ENCODE measurements at places on chromosomes 11 and 22. TPM values are rescaled to one million over a fixed set of nuclear protein-coding genes. Genes with fewer than 3 reads are reported as not detected.

GRCh38 chr11:65945941-65946558, 770 bp downstream of the TSGA10IP start:
- no peak for DNase-seq

DNA sequence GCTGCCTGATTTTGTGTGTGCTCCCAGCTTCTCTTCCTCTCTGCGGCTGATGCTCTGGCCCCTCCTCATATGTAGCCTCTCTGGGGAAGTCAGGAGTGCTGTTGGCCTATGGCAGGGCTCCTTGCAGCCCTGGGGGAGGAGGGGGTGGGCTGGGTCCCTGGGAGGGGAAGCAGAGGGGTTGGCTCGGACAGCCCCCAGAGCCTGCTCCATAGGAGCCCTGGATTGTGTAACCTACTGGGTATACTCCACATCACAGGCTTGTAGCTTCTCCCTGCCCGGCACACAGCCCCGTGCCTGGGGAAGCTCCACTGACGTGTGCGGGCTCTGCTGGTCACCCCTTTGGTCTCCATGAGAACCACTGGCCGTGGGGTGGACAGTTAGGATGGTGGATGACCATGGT, 113.8 kb downstream of the ST3GAL4 start:
- DNase-seq: no peak

The NAV2 gene
- total RNA-seq: 3.2 TPM

GRCh38 chr11:69055598-69056516, 7.1 kb downstream of the TPCN2 start:
- no peak for DNase-seq

Data from dermis microvascular lymphatic vessel endothelial cell (primary cell).